ENCODE measurements at places on chromosomes 12 and 14.

- no peak for DNase-seq
Observed at GRCh38 chr12:6792522-6793201, 3.3 kb downstream of the CD4 start.

GRCh38 chr12:57235728-57236131, 6.2 kb downstream of the SHMT2 start:
- DNase-seq: peak; percentile 25

- no peak for DNase-seq
Observed at GRCh38 chr14:89489761-89490437, 72.9 kb upstream of the FOXN3 start.

DNA sequence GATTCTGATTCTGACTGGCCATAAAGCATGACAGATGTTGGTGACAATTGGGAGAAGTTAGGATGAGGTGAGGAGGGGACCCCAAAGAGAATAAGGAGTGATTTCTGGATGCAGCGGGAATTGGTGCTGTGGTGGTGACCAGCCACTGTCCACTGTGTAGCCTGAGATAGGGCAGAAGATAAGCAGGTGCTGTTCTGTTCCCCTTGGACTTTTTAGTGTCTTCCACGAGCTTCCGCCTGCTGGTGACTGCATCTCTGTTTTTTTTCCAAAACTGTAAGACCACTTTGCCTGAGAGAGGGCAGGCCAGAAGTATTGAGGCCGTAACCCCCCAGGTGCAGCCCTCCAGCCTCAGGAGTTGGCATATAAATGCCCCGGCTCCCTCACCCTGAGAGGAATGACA, 161.2 kb upstream of the MYL2 start:
- DNase-seq: no peak

DNA sequence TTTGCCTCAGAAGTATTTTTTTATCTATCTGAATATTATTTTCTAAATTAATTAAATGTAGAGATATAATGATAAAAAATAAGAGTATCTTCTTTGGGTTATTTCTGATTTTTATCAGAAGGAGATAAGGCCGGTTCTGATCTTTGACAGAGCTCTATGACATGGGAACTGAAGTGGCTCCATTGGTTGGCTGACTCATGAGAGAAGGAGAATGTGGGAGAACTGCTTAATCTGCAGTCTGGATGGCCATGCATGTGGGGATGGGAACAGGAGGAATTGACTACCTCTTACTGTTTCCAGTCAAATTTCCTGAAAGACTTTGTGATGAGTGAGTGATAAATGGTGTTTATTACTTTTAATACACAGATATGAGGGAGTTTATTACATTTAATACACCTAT, 155.8 kb upstream of the ATP2B1 start:
- no peak for DNase-seq

GRCh38 chr14:90105756-90106155, 44.0 kb downstream of the KCNK13 start:
- DNase-seq: no peak

GRCh38 chr12:93749515-93749914, 72.3 kb downstream of the CRADD start:
- no peak for DNase-seq

GRCh38 chr12:129659961-129660622, 243.7 kb downstream of the TMEM132D start:
- no peak for DNase-seq

- DNase-seq: no peak
Observed at GRCh38 chr14:32367516-32367915, 38.4 kb downstream of the AKAP6 start.

GRCh38 chr12:9760699-9761418, at the start of gene CD69:
TSS of gene CD69 (minus strand) at chr12:9760901. CDS start at chr12:9760820, 81 bp downstream.
- DNase-seq: no peak

DNA sequence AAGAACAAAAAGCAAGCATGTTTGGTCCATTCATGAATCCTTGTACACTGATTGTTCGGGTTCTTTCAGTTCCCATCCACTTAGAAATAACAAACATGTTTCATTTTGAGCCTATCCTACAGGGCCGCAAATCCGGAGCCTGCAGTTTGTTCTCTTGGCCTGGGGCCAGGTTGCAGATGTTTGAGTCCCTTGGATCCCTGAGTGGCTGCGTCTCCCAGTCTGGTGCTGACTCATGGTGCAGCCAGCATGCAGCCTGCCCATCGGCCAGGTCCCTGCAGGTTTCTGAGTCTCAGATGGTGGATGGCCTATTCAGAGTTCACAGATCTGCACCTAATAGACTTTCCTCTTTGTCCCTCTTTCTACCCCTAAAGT, 1.9 kb upstream of the DYNC1H1 start:
- DNase-seq: no peak
